ENCODE measurements at places on chromosomes 4 and X. TPM values are rescaled to one million over a fixed set of nuclear protein-coding genes. Genes with fewer than 3 reads are reported as not detected.

- peak; percentile 67 for DNase-seq
Measured at GRCh38 chr4:179307297-179308136, 1865.3 kb upstream of the AGA start.

DNA sequence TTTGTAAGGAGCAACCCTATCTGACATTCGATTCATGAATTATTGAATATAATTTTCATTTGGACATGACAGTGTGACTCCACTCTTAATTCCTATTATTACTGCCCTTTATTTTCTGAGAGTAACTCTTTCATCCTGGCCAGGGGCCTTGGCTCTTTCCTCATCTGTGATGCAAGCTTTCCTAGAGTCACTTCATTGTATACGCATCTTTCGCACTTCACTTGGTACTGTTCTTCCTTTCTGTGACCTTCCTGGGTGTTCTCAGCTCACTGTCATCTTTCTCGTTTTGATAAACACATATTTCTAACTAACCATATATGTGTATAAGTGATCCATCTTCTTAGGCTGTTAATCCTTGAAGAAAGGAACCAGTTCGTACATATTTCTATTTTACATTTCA lies 160.3 kb downstream of the PDGFC start:
- no peak for DNase-seq

GRCh38 chr4:76758290-76758882 lies 139.6 kb downstream of the SOWAHB start:
- DNase-seq: peak; percentile 69

DNA sequence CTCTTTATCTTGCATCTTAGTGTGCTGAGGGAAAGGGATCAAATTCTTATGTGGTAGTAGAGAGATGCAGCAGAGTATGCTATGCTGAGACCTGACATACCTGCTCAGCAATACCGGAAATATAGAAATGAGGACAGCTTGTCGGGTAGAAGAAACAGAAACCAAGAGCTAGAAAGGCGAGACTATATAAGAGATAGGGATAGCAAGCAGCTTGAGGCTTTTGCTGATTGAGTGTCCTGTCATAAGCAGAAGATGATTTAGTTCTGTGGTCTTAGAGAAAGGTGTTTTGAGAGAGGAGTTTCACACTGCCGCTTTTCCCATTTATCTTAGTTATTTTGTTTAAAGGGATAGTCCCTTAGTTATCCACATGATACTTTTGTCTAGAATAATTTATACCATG lies 31.7 kb downstream of the USP9X start:
- peak; percentile 71 for DNase-seq

- no peak for DNase-seq
Measured at GRCh38 chr4:47484168-47484567, 907 bp upstream of the ATP10D start.

The NAT8L gene
- 7.3 TPM for total RNA-seq

The FGF13 gene
- not detected for total RNA-seq
